Occipital lobe (tissue), 3 donors: ENCODE measurements at places on chromosomes 11 and 22.
A peak's percentile ranks its signal among the peaks of the same experiment; 100 is the strongest.

DNA sequence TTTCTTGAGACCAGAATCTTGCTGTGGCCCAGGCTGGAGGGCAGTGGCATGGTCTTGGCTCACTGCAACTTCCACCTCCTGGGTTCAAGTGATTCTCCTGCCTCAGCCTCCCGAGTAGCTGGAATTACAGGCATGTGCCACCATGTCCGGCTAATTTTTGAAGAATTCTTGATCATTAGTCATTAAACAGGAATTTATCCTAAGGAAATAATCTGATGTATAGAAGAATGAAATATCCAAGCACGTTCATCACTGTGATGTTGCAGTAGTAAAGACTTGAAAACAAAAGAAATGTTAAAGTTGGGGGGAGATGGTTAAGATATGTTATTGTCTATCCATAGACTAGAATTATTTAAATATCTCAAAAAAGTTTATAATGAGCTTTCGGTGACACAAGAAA, 23.6 kb downstream of the CBL start:
- DNase-seq, result no peak

DNA sequence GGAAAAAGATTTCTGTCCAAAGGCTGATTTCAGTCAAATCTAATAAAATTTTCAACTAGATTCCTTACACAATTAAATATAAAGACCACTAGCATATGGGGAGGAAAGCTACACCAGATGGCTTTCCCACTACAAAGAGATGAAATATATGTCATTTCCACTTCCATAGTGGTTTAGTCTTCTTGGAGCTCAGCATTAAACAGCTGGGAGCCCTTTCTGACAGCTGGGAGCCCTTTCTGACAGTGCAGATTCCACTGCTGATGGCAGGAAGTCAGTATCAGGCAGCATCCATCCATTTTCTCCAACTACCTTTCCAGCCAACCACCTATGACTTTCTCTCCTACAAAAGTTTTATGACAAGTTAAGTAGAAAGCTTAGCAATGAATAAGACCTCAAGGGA, 177.9 kb downstream of the RRAS2 start:
- DNase-seq, result no peak

GRCh38 chr22:39362271-39362670, 12.5 kb downstream of the SYNGR1 start:
- no peak for DNase-seq

GRCh38 chr11:88194990-88195389, 19.7 kb upstream of the RAB38 start:
- no peak for DNase-seq

DNA sequence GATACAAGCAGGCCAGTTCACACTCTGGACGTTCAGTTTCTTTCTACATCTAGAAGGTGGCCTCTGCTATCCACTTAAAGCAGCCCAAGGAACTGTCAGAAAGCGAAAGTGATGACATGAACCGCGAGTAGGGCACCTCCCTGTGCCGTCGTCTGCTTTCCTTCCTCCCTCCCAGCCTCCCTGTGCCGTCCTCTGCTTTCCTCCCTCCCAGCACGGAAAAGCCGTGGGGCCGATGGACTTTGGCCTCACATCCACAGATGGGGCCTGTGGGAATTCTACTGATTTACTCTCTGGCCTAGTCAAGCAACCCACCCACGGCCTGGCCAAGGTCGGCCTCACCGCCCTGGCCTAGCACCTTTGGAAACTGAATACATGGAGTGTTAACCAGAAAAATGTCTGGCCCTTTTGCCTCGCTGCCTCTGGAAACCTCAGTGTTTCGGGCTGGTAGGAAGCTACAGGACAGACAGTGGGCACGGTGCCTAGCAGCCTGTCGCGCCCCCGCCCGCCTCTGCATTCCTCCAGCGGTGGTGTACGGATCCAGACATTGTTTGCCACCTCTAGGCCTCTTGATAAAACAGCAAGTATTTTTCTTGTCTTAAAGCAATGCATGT, 14.2 kb downstream of the PEX26 start:
- DNase-seq, result peak; percentile 51

DNA sequence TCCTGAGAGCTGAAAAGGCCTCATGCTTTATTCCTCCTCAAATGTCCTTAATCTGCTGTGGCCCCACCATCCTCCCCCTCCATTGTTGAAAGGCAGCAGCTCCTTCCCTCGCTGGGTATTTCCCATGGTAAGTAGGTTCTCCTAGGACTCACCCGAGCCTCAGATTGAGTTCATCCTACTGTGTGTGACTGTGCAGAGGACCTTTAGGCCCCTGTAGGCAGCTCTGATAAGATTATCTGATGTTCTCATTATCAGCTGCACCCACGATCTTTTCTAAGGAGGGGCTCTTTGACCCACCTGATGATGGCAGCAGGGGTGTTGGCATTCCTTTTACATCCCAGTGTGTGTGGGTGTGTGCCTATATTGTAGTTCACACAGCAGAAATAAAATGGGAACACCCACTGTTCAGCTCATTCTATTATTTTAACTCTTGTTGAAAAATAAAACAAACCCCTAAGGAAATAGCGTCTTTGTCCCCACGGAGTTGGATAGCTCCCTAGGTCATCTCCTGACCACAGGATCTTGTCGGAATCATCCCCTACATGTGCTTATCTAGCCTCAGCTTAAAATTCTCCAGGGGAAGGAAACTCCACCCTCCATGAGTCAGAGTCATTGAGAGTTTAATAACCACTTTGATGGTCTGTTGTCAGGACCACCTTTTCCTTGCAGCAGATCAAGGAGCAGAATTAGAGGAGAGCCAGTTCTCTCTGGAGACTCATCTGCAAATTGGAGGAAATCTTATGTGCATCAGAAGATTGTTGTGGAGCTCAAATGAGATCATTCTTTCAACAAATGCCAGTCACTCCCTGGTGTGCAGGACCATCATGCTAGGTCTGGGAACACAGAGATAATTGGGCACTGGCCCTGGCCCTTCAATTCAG, 19.3 kb downstream of the ENDOD1 start:
- no peak for DNase-seq

GRCh38 chr11:3747704-3748103, 49.6 kb downstream of the NUP98 start:
- no peak for DNase-seq

DNA sequence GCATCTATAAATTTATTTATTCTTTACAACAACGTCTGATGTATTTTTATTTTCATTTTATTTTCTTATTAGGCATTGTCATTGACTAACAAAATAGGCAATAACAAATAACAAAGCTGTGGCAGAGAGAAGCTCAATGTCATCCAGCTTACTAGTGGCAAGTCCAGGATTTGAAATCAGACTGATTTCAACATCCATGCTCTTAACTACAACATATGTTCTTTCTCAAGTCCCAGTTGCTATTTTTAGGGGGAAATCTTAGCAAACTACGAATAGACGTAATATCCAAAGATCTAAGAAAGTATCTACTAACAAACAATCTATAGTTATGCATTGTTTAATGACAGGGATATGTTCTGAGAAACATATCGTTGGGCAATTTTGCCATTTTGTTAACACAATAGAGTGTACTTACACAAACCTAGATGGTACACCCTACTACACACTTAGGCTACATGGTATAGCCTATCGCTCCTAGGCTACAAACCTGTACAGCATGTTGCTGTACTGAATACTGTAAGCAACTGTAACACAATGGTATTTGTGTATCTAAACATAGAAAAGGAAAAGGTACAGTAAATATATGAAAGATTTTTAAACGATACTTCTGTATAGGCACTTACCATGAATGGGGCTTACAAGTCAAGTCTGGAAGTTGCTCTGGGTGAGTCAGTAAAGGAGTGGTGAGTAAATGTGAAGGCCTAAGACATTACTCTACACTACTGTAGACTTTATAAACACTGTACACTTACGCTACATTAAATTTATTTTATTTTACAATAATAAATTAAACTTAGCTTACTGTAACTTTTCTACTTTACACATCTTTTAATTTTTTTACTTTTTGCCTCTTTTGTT, 151.3 kb downstream of the DLG2 start:
- no peak for DNase-seq

GRCh38 chr11:125218336-125218735, 53.8 kb downstream of the PKNOX2 start:
- DNase-seq, result no peak

GRCh38 chr11:67400251-67400941, 1.3 kb downstream of the PPP1CA start:
- DNase-seq, result no peak

- DNase-seq, result no peak
Observed at GRCh38 chr22:30855677-30856518, 112.7 kb downstream of the MORC2 start.

DNA sequence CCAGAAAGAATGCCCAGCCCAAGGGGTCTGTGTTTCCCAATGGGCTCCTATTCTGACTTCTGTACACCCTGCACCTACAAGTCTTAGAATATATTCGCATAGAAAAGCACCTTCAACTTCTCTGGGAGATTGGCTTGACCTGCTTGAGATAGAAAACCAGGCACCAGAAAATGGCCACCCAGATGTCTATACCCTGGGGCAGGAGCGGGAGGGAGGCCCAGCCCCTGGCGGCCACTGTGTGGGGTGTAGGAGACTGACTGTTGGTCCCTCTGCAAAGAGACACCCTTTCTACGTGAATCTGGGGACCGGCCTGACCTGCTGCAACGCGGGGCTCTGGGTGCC, 8.5 kb downstream of the DENND6B start:
- DNase-seq, result no peak

DNA sequence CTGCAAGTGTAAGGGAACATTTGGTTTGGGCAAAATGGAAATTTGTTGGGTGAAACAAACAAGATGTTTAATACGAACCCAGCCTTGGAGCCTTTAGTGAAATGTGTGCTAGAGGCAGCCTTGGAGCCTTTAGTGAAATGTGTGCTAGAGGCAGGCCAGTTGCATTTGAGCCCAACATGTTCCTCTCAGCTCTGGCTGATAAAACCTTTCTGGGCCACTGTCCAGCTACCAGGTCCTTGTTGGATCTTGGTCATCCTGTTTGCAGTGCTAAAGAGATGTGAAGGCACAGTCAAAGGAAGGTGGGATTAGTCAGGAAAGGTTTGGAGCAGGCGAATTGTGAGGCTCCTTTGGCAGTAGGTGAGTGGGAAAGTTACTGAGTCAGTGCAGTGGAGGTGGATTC, 48.9 kb downstream of the CEP164 start:
- DNase-seq, result no peak

DNA sequence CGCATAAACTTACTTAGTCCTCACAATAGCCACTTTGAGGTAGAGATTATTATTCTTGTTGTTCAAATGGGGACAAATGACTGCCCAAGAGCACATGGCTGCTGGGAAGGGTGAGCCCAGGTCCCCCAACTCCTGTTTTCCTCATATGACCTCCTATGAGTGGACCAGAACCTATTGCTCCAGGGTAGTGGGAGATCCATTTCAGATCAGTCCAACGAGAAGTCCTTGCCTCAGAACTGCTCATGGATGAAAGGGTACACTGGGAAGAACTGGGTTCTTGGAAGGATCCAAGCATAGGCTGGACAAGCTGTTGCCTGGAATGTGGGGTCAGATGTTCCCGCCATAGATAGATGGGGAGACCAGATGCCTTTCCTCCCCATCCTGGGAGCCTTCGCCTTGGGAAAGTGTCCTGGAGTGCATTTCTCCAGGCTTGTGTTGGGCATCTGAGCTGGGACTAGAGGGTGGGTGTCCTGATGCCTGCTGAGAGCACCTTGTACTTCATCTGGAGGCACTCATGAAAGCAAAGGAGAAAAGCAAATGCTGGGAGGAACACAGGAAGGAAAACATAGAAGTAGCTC, 146.3 kb upstream of the B3GAT1 start:
- DNase-seq, result no peak

GRCh38 chr22:29873943-29874342, 9.0 kb upstream of the MTMR3 start:
- DNase-seq, result no peak

- DNase-seq, result no peak
Observed at GRCh38 chr11:31822927-31823643, 12.0 kb upstream of the PAX6 start.

- DNase-seq, result no peak
Observed at GRCh38 chr11:125720781-125721180, 25.3 kb upstream of the PATE1 start.

DNA sequence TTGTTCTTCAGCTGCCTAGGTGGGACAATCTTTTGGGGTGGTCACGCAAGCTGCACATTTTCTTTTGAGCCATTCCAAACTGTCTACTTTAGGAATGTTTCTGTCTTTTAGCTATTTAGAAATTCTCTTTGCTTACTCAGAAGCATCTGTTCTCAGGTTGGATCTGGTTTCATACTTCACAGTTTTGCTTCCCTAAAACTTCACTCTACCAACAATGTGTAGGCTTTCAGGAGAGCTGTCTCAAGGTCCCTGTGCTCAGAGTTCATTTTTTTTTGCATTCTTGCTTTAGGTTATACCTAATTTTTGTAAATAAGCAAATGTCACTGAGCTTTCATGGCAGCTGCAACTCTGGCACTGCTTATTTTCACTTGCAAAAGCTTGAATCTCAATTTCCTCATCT, 36.7 kb downstream of the CCDC90B start:
- no peak for DNase-seq

DNA sequence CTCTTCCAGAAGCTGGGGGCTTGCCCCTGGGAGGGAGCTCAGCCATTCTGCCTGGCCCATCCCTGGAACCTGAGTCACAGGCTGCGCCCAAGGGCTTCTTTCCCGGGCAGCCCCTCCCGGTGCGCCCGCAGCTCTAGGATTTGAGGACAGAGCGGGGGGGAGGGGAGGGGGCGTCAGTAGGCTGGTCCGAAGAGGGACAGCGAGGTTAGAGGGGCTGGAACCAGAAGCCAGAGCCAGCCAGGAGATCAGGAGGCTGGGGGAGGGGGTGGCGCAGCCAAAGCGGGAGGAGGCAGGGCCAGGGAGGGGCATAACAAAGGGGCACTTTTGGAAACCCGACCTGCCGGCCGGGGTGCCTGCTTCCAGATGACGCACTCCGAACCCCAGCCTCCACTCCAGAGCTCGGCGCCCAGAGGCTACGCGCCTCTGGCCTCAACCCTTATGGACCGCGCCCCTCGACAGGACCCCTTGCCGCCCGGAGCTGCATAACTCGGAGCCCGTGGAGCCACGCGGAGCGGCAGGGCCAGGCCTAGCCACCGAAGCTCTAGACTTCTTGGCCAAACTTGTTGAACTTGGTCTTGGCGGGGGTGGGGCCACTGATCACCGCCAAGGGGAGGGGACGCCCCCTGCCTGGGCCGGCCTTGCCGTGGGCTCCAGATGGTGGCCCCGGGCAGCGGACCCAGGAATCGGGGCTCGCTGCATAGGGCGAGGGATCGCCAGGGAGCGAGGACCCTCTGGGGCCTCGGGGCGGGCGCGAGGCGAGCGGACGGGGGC, 744 bp downstream of the PACSIN3 start:
- no peak for DNase-seq

GRCh38 chr11:65625628-65626342, 10.2 kb downstream of the PCNX3 start:
- DNase-seq, result no peak

DNA sequence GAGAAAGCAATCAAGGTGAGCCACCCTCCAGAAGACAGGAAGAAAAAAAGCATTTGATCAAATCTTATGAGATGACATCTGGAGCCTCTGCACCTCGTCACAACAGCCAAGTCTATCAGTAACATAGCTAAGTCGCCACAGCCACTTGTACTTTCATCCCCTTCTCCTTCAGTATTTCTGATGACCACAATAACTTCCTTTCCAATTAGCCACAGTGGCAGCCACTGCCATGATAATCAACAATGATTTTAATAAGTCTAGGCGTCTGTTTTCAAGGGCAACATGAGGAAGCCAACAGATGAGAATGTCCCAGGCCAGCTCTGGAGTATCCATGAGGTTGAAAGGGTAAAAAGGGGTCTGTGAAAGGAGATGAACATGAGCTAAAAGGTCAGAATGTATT, 29.9 kb downstream of the RBFOX2 start:
- DNase-seq, result no peak
